Calu3 (cell line): ENCODE measurements at places on chromosomes 3 and 15. TPM values are rescaled to one million over a fixed set of nuclear protein-coding genes. Genes with fewer than 3 reads are reported as not detected.
A peak's percentile ranks its signal among the peaks of the same experiment; 100 is the strongest.

DNA sequence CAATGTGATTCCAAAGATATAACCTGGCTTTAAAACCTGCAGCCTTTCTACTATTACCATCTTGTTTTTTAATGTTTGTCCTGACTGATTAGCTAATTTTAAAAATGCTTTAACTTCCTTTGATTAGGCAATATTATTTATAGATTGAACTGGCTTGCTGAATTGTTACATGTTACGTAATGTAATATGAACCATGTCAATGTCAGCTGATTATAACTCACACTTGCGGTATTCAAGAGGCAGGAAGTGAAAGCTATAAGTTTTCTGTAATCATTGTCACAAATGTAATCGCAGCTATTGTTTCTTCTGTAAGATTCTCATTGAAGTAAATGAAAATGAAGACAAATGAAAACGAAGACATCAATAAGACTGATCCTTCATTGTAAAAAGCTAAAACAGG lies 146.8 kb downstream of the ROBO2 start:
- no peak overlapping the region for H3K4me3 ChIP-seq
- H3K4me1 ChIP-seq: peaks cover 15% of the 10 kb centered on the region
- no peaks in the 10 kb centered on the region for H3K36me3 ChIP-seq
- no peak overlapping the region for H3K27ac ChIP-seq

DNA sequence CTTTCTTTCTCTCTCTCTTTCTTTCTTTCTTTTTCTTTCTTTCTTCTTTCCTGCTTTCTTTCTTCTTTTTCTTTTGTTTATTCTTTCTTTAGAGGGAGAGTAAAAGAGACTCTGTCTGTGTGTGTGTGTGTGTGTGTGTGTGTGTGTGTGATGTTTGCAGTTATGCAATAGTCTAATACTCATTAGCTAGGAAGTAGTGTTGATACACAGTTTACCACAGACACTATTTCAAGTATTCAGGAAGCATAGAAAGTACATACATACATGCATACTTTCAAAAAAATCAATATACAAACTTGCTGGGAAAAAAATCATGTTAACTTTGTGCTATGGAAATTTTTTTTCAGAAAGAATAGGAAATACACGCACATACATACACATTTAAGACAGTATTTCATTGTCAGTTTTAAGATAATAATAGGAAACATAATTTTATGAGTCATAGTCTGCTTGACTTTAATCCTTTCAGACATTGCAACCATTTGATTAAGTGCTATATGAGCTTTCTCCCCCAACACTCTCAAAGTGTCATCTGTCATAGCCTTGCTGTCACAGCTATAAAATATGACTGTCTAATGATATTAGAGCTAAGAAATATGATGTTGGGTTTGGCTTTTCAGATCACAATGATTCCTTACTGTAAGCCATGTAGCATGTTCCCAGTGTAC lies 74.9 kb upstream of the EPHA3 start:
- peaks cover 19% of the 10 kb centered on the region for H3K4me1 ChIP-seq
- peak overlapping the region; percentile 72 for H3K27ac ChIP-seq
- peak overlapping the region; percentile 8 for H3K4me3 ChIP-seq
- H3K27me3 ChIP-seq: no peaks in the 10 kb centered on the region
- H3K36me3 ChIP-seq: peaks cover 6% of the 10 kb centered on the region
- peak; percentile 34 for DNase-seq

DNA sequence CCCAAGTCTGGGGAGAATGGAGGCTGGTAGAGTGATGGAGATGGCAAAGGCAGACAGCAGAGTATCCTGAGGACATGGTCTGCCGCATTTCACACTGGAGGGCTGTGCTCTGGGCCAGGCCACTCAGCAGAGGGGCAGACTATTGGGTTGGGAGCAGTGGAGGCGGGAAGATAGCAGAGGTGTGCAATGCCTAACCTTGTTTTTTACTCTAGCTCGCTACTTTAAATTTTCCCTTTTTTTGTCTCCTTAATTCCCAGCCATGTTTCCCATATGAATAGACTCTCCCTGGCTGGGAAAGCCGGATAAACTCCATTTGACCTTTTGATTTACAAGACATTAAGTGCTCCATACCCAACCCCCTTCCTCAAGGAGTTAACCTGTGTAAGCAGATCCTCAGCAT lies 33.5 kb upstream of the ST6GAL1 start:
- H3K27ac ChIP-seq: no peak overlapping the region
- no peak for DNase-seq
- no peaks in the 10 kb centered on the region for H3K36me3 ChIP-seq
- no peak overlapping the region for H3K4me3 ChIP-seq
- peaks cover 16% of the 10 kb centered on the region for H3K4me1 ChIP-seq

DNA sequence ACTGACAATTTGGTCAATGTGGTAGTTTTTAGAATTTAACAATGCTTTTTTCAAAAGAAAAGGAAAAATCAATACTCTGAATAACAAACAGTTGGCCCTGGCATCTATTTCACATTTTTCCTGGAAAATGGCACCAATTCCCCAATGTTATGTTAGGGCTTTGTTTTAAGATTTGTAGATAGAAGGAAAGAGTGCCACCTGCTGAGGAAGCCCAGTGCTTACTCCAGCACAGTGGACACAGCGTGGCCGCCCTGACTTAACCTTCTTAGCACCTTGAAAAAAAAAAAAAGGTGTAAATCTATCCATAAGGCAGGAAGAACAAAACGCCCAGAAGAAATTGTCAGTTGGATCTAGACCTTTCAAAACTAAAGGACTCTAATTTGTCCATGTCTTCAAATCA lies 110.7 kb upstream of the CNTN4 start:
- H3K27ac ChIP-seq: no peak overlapping the region
- no peaks in the 10 kb centered on the region for H3K4me1 ChIP-seq
- peak; percentile 0 for DNase-seq
- no peaks in the 10 kb centered on the region for H3K36me3 ChIP-seq
- H3K4me3 ChIP-seq: no peak overlapping the region

GRCh38 chr3:143653493-143653892 lies 194.8 kb downstream of the SLC9A9 start:
- H3K36me3 ChIP-seq: no peaks in the 10 kb centered on the region
- no peaks in the 10 kb centered on the region for H3K27me3 ChIP-seq
- DNase-seq: no peak
- no peaks in the 10 kb centered on the region for H3K4me1 ChIP-seq
- no peak overlapping the region for H3K27ac ChIP-seq
- H3K4me3 ChIP-seq: no peak overlapping the region

DNA sequence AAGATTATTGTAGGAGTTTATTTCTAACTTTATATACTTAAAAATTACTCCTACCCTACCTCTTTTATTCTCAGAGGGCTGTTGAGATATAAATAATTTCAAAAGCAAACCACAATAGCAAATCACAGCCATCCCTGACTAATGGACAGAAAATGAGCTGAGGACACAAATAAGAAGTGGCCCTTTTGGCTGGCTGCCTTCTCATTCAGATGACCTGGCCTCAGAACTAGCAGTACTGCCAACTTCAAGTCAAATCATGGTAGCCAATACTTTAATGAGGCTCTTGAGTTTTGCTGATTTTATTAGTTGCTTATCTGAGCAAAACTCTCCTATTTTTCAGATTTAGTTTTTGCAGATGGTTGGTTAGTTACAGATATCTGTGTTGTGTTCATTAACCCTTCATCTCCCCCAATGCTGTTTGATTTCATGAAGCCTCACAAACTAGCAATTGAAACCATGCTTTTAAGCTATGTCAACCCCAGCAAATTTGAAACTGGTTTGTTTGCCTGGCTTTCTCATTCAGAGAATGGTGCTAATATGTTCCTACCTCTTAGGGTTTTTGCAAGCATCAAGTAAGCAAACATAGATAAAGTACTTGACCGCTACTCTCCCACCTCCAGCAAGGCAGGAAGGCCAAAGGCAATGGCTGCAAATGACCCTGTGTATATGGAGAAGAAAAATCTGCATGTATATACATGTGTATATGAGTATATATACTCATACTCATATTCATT lies 73.4 kb upstream of the HACD2 start:
- DNase-seq: no peak
- no peak overlapping the region for H3K4me3 ChIP-seq
- no peaks in the 10 kb centered on the region for H3K36me3 ChIP-seq
- H3K27ac ChIP-seq: no peak overlapping the region

- H3K4me3 ChIP-seq: no peak overlapping the region
- H3K4me1 ChIP-seq: peaks cover 69% of the 10 kb centered on the region
- H3K27me3 ChIP-seq: no peaks in the 10 kb centered on the region
- H3K36me3 ChIP-seq: no peaks in the 10 kb centered on the region
Measured at GRCh38 chr3:30581982-30582381, 24.4 kb upstream of the TGFBR2 start.

GOLGA6A gene
- total RNA-seq: not detected in 2 replicates

MAN2A2 gene
- total RNA-seq: 56.1 and 58.5 TPM in 2 replicates

CCR2 gene
- not detected in 2 replicates for total RNA-seq

GPX1 gene
- total RNA-seq: 143 and 151 TPM in 2 replicates
